RWPE2 (cell line): ENCODE measurements at places on chromosomes 5 and 9.

DNA sequence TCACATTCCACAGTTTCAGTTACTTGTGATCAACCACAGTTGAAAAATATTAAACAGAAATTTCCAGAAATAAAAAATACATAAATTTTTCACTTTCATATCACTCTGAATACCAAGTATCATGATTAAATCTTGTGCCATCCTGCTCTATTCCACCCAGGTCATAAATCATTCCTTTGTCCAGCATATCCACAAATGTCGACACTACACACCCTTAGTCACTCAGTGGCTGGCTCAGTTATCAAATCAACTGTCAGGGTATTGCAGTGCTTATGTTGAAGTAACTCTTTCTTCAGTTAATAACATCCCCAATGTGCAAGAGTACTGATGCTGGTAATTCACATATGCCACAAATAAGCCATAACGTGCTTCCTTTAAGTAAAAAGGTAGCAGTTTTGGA, 115.7 kb downstream of the FBXL17 start:
- DNase-seq, result no peak

DNA sequence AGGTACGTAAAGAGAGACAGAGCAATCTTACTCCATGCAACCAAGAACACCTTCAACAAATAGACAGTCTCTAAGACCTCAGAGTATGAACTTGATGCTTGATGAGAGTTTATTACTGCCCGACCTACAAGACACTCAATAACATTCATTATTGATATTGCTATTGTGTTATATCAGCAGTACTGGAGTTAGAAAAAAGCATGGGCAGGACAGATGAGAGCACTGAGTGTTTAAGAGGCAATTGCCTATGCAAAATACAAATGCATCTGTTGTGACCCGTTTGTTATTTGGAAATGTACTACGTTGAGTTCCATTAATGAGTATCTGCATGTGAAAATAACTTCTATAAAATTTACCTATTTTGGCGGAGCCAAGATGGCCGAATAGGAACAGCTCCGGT, 8.1 kb upstream of the MARCOL start:
- no peak for DNase-seq

DNA sequence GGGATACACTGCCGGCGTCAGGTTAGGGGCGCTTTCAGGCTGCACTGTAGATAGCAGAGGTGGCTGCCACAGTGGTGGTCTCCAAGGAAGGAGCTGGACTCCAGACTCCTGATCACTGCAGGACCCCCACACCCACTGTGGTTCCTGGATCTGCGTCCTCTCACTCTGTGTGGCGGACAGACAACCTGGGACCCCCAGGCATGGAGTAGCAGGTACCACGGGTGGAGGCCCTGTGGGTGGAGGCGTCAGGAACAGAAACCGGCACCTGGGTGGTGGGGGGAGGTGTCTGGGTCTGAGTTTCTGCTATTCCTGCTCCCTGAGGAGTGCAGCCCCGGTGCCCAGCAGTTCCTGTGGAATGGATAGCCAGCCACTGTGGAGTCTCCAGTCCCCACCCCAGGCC, 75.1 kb upstream of the PCAT7 start:
- DNase-seq, result no peak

GRCh38 chr9:96051423-96051822, 175.9 kb downstream of the ERCC6L2 start:
- no peak for DNase-seq

DNA sequence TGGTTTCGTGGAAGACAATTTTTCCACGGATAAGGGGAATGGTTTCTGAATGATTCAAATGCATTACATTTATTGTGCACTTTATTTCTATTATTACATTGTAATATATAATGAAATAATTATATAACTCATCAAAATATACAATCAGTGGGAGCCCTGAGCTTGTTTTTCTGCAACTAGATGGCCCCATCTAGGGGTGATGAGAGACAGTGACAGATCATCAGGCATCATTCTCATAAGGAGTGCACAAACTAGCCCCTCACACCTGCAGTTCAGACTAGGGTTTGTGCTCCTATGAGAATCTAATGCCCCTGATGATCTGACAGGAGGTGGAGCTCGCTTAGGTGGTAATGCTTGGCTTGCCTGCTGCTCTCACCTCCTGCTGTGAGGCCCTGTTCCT, 6.4 kb downstream of the ISCA1 start:
- no peak for DNase-seq

- DNase-seq, result no peak
Observed at GRCh38 chr9:78074385-78075291, 43.0 kb upstream of the GNAQ start.

GRCh38 chr5:42912184-42912798, 100.6 kb upstream of the SELENOP start:
- no peak for DNase-seq

GRCh38 chr5:124000538-124000937, 488.6 kb downstream of the CSNK1G3 start:
- DNase-seq, result no peak

DNA sequence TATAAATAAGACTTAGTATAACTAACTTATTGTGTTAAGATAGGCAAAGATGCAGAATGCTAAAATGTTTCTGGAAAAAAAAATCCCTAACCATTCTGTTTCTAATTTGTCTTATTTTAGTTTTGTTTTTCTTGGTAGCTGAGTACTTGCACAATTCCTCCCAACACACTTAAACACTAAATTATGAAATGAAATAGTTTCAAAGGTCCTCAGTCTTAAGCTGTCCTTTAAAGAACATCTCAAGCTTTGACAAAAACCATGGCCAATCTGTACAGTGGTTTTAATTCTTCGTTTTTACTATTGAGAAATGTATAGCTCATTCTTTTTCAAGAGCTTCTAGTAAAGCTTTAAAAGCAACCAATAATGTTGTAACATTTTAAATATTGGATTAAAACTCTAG, 171.5 kb downstream of the EDIL3 start:
- DNase-seq, result no peak

DNA sequence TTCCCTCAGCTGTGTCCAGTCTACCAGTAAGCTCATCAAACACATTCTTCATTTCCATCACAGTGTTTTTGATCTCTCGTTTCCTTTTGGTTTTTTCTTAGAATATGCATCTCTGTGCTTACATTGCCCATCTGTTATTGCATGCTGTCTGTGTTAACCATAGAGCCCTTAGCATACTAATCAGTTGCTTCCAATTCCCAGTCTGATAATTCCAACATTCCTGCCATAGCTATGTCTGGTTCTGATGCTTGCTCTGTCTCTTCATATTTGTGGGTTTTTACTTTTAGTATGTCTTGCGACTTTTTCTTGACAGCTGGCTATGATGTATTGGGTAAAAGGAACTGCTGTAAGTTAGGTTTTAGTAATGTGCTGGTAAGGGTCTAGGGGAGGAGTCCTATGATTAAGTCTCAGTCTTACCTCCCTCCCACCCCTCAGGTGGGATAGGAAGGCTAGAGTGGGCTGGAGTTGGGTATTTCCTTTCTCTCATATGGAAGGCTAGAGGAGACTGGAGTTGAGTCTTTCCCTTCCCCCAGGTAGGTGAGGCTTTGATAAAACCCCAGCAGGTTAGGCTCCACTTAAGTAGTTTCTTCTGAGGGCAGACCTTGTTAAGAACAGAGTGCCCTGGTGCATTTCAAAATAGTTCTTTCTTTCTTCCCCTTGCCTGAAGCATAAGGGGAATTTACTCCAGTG, 99.1 kb upstream of the RASGRF2 start:
- no peak for DNase-seq

GRCh38 chr9:137109250-137110146, 5.0 kb downstream of the DPP7 start:
- no peak for DNase-seq

DNA sequence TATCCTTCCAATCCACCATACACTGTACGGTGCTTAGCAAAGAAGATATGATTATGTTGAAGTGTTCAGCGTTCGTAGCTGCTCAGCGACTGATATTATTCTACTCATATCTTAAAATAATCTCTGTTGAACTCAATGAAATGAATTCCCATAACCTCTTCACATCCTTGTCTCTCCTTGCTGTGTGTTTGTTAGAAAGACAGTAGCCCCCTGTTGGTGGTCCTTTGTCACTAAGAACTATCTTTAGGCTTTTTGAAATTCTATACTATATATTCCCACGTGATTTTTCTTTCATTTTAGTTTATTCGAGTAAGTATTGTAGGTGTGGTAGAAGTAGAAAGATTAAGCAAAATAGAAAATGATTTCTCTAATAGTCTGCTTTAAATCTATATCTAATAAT, 762.8 kb upstream of the WWC1 start:
- no peak for DNase-seq

- DNase-seq, result no peak
Observed at GRCh38 chr9:137189297-137190295, 1.1 kb downstream of the SSNA1 start.

- no peak for DNase-seq
Observed at GRCh38 chr5:174599992-174600391, 124.4 kb upstream of the MSX2 start.

GRCh38 chr9:94952565-94953373, 226.3 kb downstream of the AOPEP start:
- no peak for DNase-seq

GRCh38 chr9:35533398-35533797, 43.5 kb downstream of the RUSC2 start:
- no peak for DNase-seq

GRCh38 chr9:133116346-133117231, 4.5 kb downstream of the RALGDS start:
- no peak for DNase-seq

DNA sequence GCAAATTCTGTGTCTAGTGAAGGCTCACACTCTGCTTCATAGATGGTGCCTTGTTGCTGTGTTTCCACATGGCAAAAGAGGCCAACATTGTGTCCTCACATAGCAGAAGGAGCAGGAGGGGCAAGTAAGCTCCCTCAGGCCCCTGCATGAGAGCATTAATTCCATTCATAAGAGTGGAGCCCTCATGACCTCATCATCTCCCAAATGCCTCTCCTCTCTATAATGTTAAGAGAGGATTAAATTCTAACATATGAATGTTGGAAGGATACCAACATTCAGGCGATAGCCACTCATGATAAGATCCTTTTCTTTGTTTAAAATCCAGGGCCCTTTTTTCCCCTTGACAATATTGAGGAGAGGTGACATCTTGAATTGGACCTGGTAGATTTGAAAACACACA, 35.2 kb upstream of the PAM start:
- no peak for DNase-seq

DNA sequence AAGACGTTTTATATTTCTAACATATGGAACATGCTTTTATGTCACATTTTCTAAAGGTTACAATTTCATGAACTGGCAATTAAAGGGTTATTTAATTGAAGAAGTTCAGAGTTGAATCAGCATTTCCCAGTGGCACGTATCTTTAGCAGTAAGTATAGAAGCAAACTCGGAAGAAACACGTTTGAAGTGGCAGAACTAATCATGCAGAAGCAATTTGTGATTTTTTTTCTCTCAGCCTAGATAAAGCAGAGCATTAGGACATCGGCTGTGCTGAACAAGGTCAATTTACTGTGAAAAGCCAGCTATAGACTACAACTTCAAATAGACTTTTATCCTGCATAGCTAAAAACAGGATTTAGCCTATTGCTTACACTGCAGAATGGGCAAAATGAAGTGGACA, 104.7 kb downstream of the ISL1 start:
- no peak for DNase-seq

DNA sequence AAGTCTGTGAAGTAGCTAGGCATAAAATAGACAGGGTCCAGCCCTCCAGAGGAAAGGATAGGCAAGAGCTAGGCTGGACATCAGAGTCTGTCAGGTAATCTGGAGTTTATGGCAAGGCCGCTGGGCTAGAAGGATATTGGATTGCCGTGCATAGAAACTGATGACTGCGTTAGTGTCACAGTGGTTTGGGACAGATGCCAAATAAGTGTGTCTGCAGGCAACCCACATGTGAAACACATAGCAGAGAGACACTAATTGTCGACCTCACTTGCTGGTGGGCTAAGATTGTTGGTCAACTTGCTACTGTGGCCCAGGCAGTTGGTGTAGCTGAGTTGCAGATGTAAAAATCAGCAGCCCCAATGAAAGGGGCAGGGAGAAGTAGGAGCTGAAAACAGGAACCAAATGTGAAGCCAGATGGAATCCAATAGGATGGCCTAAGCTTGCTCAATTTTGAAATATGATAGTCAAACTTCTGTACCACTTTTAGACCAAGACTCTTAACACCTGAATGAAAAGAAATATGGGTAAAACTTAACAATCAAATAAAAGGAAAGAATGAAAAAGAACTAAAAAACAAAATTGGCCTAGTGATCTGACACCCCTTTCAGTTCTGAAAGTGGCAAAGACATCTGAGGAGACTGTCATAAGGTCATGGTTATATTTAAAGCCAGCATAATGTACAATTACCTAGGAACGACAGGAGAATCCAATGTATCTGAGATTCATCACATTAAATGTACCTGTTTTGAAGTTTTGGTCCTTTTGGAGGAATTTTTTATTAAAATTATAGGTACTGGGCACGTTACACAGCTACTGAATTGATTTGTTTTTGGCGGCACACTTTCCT, 243.3 kb upstream of the ACTBL2 start:
- DNase-seq, result no peak

DNA sequence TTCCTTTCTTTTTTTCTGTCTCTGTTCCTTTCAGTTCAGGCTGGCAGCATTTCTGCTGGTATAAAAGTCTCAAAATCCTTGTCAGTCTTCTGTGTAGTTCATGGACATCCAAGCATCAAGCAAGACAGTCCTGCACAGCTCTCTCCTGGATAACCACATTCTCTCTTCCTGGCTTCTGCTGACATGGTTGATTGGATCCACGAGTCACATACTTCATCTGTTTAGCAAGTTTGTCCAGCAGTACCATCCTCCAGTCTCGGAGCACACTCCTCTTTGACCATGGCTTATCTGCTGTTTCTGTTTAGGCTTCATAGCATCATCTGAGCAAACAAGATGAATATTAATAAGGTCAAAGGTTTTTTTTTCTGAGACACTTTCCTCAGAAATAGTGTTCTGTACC, 220.8 kb downstream of the KDM4C start:
- no peak for DNase-seq

DNA sequence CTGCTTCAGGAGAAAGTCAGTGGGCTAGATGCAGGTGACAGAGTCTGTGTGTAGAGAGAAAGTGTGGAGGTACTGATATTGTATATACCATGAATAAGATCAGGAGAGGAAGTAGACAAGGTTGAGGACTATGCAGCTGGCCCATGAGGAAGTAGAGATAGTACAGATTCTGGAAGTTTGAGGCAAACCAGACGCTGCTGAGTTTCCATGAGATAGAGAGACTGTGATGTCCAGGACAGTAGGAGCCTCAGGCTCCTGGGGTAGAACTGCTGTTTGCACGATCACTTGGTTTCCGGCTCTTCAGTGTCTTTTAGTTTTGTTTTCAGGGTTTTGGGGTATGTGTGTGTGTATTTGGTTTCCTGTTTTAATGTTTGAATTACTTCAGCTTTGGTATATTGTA, 13.6 kb downstream of the OTULINL start:
- DNase-seq, result no peak

DNA sequence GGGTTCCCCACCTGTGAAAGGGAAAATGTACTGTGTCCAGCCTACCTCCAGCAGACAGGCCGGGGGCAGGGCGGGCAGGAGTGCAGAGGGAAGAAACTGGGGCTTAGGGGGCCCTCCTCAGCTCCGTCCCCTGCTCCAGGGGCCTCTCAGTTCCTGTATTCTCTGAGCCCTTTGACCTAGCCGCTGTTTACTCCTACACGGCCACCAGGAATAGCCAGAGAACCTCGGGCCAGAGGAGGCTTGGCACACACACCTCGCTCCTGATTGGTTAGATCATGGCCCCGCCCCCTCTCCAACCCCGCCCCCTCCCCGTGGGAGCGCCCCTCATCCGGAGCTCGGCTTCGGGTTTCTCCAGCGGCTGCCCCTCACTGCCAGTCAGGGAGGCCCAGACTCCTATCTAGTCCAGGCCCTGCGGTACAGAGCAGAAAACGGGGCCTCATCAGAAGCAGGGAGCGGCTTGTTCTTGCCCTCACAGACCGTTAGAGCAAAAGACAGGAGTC, 2.2 kb downstream of the ST6GALNAC6 start:
- DNase-seq, result no peak
